ENCODE measurements at places on chromosomes 5 and 9.

GRCh38 chr9:89274838-89275237, 36.2 kb upstream of the CKS2 start:
- H3K4me1 ChIP-seq = peaks cover 9% of the 10 kb centered on the region
- DNase-seq = no peak
- no peak overlapping the region for H3K27ac ChIP-seq
- H3K4me3 ChIP-seq = no peak overlapping the region
- no peaks in the 10 kb centered on the region for H3K27me3 ChIP-seq

DNA sequence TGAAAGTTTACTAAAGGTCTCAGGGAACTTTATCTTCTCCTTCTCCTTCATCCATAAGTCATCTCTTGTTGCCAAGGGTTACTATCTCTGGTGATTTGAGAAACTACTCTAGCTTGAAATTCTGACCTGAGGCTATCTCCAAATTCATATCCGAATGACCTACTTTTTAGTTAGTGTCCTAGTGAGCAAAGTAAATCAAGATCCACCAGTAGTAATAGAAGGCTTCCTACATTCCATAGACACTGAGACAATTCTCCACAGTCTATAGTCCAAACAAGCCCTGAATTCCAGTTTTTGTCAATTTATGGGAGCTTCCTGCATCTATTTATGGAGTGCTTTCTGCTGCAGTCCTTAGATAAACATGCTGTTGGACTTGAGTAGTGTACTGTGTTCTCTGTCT, 5.0 kb downstream of the IL7R start:
- no peaks in the 10 kb centered on the region for H3K36me3 ChIP-seq
- no peak overlapping the region for H3K4me3 ChIP-seq

- H3K4me3 ChIP-seq = no peak overlapping the region
- DNase-seq = no peak
- H3K27me3 ChIP-seq = no peaks in the 10 kb centered on the region
- no peak overlapping the region for H3K27ac ChIP-seq
Measured at GRCh38 chr9:133050142-133050541, 11.6 kb upstream of the CEL start.

DNA sequence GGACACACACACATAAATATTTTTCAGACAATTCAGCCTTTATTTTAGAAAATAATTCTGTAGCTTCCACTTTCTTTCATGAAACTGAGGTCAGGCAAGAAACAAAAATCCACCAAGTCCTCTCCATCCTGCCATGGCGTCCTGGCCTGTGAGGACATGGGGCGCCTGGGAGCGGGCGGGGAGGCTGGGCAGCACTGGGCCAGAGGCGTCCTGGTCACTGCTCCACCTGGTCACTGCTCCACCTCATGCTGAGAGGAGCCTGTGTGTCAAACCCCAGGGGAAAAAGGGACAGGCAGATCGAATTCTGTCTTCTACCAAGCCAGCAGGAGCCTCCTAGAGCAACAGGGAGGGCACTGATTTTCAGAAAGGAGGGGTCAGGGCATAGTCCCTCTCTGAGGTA, 12.1 kb downstream of the MGAT1 start:
- no peak for DNase-seq
- H3K27ac ChIP-seq = no peak overlapping the region
- no peaks in the 10 kb centered on the region for H3K27me3 ChIP-seq
- H3K4me3 ChIP-seq = no peak overlapping the region
- peaks cover 18% of the 10 kb centered on the region for H3K36me3 ChIP-seq

DNA sequence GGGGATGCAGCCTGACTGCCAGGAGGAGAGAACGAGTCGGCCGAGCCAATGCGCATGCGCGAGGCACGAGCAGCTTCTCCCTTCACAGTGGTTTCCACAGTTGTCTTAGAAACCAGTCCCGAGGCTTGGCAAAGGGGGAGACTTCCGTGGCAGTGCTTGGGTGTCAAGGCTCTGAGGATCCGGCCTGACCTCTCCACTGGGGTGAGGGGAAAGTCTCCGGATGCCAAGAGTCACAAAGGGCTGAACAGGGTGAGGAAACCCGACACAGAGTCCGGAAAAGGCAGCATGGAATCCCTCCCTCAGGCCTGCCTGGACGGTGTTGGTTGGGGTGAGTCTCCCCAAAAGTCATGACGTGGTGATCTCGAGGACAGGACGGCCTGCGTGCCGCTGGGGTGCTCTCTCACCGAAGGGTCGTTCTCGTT, 475.5 kb downstream of the SPATA31A7 start:
- H3K27ac ChIP-seq = no peak overlapping the region
- DNase-seq = no peak
- no peaks in the 10 kb centered on the region for H3K36me3 ChIP-seq
- no peaks in the 10 kb centered on the region for H3K4me1 ChIP-seq
- no peak overlapping the region for H3K4me3 ChIP-seq
- no peaks in the 10 kb centered on the region for H3K27me3 ChIP-seq

DNA sequence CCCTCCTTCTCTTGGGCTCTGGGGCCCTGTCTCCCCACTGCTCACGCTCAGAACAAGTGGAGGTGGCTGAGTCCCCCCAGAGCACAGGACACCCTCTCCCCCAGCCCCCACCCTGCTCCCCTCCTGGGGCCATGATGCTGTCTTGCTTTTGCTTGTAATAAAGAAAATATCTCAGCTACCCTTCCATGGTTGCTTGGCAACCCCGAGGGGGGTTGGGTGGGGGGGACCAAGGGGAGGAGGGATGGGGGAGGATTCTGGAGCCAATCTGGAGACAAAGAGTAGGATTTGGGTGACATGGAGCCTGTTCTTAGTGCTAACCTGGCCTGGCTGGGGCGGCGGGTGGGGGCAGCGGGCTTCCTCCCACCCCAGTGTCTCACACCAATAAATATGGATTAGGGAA, 16.1 kb upstream of the CERCAM start:
- DNase-seq = no peak
- H3K36me3 ChIP-seq = no peaks in the 10 kb centered on the region
- no peaks in the 10 kb centered on the region for H3K4me1 ChIP-seq
- peaks cover 10% of the 10 kb centered on the region for H3K27me3 ChIP-seq

- peak overlapping the region; percentile 39 for H3K4me3 ChIP-seq
- H3K36me3 ChIP-seq = no peaks in the 10 kb centered on the region
- H3K4me1 ChIP-seq = peaks cover 26% of the 10 kb centered on the region
- DNase-seq = peak; percentile 9
Measured at GRCh38 chr5:168408561-168409305, 77.5 kb upstream of the RARS1 start.

DNA sequence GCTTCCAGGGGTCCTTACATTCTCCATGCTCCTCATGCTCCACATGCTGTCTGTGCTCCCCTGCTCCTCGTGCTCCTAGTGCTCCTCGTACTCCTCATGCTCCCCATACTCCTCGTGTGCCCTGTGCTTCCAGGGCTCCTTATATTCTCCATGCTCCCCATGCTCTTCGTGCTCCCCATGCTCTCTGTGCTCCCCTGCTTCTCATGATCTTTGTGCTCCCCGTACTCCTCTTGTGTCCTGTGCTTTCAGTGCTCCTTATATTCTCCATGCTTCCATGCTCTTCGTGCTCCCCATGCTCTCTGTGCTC, 51.9 kb downstream of the TRIP13 start:
- no peak overlapping the region for H3K27ac ChIP-seq
- no peak for DNase-seq
- peaks cover 7% of the 10 kb centered on the region for H3K4me1 ChIP-seq

GRCh38 chr5:38872826-38873225, 27.0 kb downstream of the OSMR start:
- no peaks in the 10 kb centered on the region for H3K36me3 ChIP-seq
- no peak overlapping the region for H3K4me3 ChIP-seq
- no peak overlapping the region for H3K27ac ChIP-seq
- no peaks in the 10 kb centered on the region for H3K4me1 ChIP-seq
- DNase-seq = no peak

- no peak for DNase-seq
- peak overlapping the region; percentile 86 for H3K27ac ChIP-seq
- H3K27me3 ChIP-seq = no peaks in the 10 kb centered on the region
- no peak overlapping the region for H3K4me3 ChIP-seq
- H3K4me1 ChIP-seq = peaks cover 36% of the 10 kb centered on the region
Measured at GRCh38 chr5:592158-592557, 20.0 kb upstream of the CEP72 start.

DNA sequence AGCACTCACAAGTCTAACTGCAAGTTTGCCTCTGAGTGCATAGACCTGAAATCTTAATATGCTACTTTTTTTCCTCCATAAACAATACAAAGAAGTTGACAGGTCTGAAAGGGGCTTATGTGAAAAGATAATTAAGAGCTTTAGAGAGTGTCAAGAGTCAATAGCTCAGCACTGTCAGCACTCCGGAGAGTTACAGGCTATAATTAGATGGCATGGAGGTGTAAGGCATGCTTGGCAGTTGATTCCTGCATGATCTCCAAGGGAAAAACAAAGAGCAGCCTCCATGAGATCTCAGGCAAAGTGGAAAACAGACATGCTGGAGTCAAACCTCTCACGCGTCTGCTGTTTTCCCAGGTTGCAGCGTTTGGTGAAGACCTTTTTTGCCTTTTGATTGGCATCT, 468.7 kb downstream of the TLE4 start:
- no peak for DNase-seq
- no peaks in the 10 kb centered on the region for H3K27me3 ChIP-seq
- H3K4me3 ChIP-seq = no peak overlapping the region
- H3K4me1 ChIP-seq = no peaks in the 10 kb centered on the region
- no peaks in the 10 kb centered on the region for H3K36me3 ChIP-seq

DNA sequence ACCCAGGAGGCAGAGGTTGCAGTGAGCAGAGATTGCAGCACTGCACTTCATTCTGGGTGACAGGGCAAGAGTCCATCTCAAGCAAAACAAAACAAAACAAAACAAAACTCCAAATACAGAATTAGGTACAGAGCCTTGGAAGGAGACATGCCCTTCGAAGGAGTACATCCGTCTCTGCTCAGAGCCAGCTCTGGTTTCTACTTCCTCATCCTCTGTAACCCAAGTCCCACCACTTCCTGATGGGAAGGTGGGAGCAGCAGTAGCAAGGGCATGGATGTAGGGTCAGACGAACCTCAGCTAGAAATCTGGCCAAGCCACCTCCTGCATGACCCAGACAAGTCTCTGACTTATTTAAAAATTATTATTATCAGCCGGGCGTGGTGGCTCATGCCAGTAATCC, 16.5 kb upstream of the STXBP1 start:
- H3K27me3 ChIP-seq = no peaks in the 10 kb centered on the region
- H3K4me3 ChIP-seq = no peak overlapping the region
- H3K4me1 ChIP-seq = no peaks in the 10 kb centered on the region
- no peak for DNase-seq
- no peaks in the 10 kb centered on the region for H3K36me3 ChIP-seq
- no peak overlapping the region for H3K27ac ChIP-seq

DNA sequence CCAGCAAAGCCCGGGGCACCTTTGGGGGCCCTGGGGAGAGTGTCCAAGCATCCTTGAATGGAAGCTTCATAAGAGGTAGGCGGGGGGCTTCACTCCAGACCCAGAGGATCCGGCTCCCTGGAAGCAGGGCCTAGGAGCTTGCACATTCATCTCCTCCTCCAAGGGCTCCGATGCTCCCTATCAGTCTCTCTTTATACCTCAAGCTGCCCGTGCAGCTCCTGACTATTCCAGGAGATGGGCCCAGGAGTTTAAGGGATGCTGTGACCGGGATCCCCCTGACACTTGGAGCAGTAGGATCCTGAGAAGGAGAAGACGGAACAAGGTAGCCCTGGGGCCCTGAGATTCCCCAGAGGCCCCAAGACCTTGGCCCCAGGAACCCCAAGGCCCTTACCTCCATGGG, 25.9 kb downstream of the CSF1R start:
- H3K4me1 ChIP-seq = peaks cover 3% of the 10 kb centered on the region
- H3K36me3 ChIP-seq = no peaks in the 10 kb centered on the region
- H3K4me3 ChIP-seq = no peak overlapping the region

DNA sequence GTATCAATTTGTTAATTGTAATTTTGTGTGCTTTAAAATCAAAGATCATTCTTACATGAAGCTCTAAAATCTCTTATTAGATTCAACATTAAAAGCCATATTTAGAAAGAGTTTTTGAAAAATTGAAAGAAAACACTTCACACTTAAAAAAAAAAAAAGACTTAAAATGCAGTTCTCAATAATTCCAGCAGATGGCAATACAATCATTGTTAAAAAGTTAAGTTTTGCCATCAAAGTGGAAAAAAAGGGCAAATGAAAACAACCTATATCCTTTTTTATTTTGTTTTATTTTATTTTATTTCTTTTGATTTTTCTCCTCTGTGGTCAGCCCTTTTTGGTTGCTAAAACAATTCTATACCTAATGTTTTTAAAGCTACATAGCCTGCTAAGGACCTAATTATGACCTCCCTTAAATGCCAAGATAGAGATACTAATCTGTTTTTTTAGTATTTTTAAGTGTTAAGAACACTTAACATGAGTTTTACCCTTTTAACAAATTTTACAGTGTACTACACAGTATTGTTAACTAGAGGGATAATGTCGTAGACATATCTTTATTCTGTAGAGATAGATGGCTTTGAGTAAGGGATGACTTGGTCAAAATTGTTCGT, 154.2 kb upstream of the DAB2 start:
- H3K36me3 ChIP-seq = no peaks in the 10 kb centered on the region
- peak; percentile 11 for DNase-seq
- H3K4me3 ChIP-seq = no peak overlapping the region
- H3K4me1 ChIP-seq = no peaks in the 10 kb centered on the region
- no peak overlapping the region for H3K27ac ChIP-seq
- no peaks in the 10 kb centered on the region for H3K27me3 ChIP-seq

DNA sequence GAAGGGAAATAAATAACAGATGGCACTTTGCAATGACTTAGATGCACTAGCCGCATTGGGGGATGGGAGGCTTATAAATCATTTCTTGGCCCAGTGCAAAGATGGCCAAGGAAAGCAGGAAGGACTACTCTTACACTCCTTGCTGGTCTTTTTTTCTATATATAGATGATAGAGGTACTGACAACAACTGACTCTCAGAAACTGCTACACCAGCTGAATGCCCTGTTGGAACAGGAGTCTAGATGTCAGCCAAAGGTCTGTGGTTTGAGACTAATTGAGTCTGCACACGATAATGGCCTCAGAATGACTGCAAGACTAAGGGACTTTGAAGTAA, 1.7 kb downstream of the CCNG1 start:
- no peaks in the 10 kb centered on the region for H3K27me3 ChIP-seq
- H3K4me1 ChIP-seq = peaks cover 28% of the 10 kb centered on the region
- DNase-seq = peak; percentile 82
- peak overlapping the region; percentile 37 for H3K27ac ChIP-seq
- peak overlapping the region; percentile 82 for H3K4me3 ChIP-seq

DNA sequence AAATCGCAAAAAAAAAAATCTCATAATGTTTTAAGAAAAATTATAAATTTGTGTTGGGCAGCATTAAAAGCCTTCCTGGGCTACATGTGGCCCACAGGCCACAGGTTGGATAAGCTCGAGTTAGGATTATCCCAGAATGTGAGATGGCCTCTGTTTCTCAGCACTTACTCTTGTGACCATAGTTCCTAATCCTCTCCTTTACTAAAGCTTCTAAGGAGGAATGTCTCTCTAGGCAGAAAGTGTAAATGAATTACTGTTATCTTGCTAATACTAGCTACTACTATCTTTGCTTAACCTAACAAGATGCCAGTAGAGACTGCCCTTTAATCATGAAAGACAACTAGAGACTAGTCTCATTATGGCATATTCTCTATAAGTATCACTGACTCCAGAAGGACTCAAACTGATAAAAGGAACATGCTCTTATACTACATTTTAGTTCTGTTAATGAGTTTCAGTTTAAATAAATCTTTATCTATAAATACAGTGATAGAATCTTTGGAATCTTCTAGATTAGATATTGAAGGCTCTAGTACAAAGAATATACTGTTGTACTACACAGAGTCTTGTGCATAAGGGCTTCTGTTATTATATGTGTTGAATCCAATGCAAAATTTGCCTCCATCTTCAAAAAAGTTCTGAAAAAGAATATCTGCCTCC, 13.8 kb downstream of the INVS start:
- no peaks in the 10 kb centered on the region for H3K27me3 ChIP-seq
- H3K4me3 ChIP-seq = no peak overlapping the region
- H3K36me3 ChIP-seq = no peaks in the 10 kb centered on the region
- no peak for DNase-seq

- no peak overlapping the region for H3K27ac ChIP-seq
- DNase-seq = no peak
- no peaks in the 10 kb centered on the region for H3K4me1 ChIP-seq
- H3K27me3 ChIP-seq = no peaks in the 10 kb centered on the region
Measured at GRCh38 chr5:128669803-128670202, 131.8 kb upstream of the FBN2 start.

Data from MM.1S (cell line).